ENCODE measurements at places on chromosomes 5 and 9.

- no peak for DNase-seq
Observed at GRCh38 chr9:95415158-95415557, 97.6 kb upstream of the FANCC start.

DNA sequence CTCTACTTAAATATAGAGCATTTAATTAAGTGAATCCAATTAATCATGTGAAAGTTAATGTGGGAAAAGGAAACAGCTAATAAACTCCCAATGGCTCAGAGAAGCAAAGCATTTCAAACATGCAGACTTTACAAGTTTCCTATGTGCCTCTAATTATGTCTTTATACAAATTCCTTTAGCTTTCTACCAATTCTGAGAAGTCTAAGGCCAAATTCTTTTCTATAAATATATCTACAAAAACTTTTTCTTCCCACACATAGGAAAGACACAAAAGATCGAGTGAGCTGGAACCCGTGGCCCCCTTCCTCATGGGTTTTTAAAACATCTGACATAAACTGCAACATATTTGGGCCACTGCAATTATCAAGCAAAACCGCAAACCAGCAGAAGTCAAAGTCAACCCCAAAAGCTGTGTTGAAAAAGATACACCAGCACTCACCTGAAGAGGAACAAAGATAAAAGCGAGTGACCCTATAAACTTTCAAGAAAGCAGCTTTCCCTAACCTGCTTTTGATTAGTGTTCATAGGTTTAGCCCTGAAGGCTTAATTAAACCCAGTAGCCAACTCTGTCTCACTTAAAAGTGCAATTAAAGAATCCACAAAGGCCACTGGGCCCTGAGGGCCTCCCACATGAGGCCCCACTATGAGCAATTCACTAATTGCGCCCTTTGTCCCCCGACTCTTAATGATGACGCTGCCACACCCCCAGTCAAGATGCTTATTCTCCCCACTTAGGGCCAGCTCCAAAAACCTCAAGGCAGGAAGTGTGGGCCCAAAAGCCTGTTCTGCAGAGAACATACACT is 12.1 kb downstream of the SEMA5A start:
- DNase-seq: no peak

GRCh38 chr5:80282054-80282453 is 26.2 kb upstream of the SERINC5 start:
- peak; percentile 44 for DNase-seq

DNA sequence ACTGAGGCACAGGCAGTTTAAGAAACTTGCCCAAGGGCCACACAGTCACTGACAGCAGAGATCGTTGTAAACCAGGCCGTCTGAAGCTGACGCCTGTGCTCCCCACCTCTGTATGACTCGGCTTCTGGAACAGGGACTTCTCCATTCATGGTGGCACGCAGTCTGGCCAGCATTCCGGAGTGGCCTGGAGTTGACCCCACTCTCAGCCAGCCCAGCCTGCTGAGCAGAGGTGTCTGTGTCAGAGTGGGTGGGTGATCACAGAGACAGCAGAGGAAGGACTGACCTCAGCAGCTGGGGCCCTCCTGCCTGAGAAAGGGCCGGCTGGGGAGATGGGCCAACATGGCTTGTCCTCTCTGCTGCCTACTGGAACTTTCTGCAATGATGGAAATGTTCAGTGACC is 12.6 kb downstream of the LRSAM1 start:
- DNase-seq: no peak

DNA sequence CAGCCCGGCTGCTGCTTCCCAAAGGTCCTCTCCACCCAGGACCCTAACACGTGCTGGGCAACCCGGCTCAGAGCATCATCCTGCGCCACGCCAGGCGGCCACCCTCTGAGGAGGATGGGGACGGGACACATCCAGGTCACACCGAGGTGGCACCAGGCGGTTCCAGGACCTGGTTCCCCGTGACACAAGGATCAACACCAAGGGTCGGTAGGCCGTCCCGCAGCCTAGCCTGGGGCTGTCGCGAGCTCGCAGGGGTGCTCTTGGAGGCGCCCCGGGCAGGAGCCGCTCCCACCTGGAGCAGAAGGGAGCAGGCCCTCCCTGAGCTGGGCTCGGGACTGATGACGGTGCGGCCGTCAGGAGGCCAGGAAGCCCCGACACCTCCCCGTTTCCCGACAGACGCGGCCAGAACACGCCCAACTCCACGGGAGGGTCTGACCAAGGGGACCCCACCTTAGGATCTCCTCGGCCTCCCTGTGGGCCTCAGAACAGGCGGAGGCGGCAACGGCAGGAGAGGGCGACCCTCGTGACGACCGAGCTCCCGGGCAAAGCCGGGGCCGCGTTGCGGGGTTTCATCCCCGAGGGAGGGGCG is 6.3 kb downstream of the EXD3 start:
- no peak for DNase-seq

- no peak for DNase-seq
Observed at GRCh38 chr9:35510754-35511428, 21.0 kb downstream of the RUSC2 start.

GRCh38 chr5:107449369-107449768 is 221.4 kb downstream of the EFNA5 start:
- DNase-seq: no peak

DNA sequence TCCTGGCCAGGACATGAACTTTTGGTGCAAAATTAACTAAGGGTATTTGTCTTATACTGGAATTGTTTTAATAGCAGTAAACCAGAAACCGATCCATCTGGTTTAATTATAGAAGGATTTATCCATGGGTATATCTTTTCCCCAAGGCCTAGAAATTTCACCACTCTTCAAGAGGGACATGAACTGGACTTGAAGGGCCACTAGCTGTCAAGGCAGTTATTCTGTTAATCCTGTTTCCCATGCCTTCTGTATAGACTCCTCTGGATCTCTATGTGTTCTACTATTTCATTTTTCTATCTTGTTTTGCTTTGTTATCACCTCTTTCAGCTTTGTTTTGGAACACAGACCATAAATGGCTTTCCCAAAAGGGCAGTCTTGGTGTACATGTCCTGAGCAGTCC is 467.6 kb downstream of the KIF4B start:
- DNase-seq: no peak

GRCh38 chr5:135451581-135452320 is 400 bp downstream of the TIFAB start:
- DNase-seq: no peak

- no peak for DNase-seq
Observed at GRCh38 chr5:67025457-67025856, 171.1 kb downstream of the CD180 start.

- no peak for DNase-seq
Observed at GRCh38 chr5:154411338-154411737, 34.5 kb upstream of the SAP30L start.

DNA sequence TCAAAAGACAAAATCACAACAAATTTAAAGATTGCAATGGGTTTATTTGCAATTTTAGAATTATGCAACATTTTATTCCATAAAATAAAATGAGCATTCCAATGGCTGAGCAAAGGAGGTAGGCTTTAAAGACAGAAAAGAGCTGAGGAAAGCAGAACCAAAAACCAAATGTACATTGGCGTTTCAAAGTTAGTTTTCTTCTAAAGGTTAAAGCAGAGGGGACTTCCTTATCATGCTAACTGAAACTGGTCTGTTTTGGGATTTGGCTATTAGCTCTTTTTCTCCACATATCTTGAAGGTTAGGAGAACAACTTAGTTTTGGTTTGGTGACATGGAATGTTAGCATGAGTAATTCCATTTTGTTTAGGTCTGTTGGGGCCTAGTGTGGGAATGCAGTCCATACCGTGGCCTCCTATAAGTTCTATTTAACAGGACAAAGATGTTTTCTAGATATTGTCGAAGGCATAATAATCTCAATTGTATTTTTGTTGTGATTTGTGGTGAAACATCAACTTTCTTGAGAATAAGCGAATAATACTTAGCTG is 20.3 kb downstream of the DCP2 start:
- DNase-seq: no peak

- no peak for DNase-seq
Observed at GRCh38 chr5:56064984-56065383, 70.2 kb upstream of the IL6ST start.

DNA sequence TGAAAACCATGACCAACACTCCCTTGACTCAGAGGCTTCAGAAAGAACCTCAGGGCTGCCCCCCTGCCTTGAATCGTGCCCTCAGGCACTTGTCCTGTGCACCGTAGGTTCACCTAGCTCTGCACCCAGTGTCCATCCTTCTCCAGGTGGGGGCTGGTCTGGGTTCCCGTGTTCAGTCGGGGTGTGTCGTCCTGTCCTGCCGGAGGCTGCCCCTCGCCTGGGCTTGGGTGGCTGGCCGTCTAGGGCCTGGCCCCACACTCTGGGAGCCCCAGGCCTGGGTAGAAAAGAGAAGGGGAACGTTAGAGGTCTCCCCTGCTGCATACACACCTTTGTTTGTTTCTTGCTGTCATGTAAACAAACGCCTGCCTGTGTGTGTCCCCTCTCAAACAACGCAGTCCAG is 29.3 kb downstream of the CATSPER3 start:
- DNase-seq: no peak

DNA sequence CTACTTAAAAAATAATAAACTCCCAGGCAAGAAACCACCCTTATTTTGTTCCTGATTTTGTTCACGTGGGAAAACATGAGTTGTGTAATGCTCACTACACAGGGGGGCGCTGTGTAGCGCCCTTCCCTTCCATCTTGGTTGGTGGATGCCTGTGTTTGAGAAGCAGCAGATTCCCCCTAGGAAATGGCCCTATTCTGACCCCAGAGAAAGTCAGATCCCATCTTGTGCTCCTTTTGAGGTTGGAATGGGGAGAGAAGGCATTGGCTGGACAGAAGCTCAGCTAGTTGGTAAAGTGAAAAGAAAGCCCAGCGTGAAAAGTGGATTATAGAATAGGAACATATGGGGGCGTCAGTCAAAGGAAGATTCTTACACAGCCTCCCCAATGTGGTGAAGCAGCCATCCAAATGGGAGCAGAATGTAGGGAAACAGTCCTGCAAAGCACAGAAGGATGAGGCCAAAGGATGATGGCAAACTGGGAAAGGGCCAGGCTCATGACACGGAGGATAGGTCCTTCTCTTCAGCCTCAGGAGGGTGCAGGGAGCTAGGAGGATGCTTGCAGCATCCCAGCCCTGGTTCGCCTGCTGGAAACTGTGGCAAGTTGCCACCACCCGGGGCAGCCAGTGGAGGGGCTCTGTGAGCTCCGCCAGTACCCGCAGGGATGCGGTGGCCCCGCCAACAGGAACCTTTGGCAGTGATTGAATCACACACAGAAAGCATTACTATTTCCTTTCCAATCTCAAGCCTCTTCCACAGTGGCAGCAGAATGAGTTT is 314.2 kb upstream of the DAP start:
- no peak for DNase-seq

GRCh38 chr5:135467871-135468485 is 15.8 kb upstream of the TIFAB start:
- no peak for DNase-seq

GRCh38 chr5:175246889-175247520 is 197.0 kb downstream of the DRD1 start:
- DNase-seq: no peak

DNA sequence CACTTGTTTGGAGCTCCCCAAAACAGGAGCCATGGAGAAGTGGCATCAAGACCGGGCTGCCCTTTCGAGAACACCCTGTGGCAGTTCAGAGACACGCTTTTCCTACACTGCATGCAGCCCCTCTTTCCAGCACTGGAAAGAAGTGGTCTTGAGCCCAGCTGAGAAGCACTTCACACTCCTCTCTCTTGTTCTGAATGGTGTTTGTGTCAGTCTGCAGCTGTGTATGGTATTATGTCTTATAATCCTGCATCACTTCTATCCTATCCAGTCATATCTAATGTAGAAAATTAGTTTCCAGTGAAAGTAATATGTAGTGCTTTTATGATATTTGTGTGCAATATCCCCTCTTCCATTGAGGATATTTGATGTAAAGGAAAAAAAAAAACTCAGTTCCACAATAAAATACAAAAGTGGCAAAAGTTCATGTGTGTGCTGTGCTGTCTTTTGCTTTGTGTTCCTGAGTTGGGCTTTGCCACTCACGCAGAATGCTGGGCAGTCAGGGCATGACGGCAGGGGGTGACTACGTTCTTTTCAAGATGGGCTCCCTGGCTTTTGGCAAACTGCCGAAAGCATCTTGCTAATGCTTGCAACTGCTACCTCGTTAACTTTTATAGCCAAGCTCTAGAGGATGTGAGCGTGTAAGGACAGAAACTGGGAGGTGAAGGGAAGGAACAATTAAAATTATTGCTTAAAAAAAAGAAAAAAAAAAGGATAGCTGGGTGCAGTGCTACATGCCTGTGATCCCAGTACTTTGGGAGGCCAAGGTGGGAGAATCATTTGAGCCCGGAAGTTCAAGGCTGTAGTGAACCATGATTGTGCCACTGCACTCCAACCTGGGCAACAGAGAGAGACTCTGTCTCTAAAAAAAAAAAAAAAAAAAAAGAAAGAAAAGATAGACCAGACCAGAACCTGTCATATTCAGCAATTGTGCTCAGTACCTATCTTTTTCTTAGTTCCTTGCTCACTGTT is 102.2 kb downstream of the MAP1B start:
- DNase-seq: no peak

DNA sequence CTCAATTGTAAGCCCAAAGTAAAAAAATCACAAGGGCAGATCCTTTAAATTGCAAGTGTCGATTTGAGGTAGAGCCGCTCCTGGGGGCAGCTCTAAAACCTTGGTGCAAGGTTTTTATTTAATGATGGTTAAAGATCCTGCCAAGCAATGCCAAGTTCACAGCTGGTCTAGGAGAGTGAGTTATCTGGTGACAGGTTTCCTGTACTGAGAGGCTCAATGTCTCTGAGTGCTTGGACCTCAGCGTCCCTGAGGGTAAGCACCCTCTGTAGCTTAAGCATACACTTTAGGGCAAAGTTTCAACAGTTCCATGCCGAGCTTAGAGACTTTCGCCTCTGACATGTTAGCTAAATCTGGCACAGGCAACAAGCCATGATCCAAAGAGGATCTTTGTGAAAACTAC is 119.8 kb upstream of the EGFLAM start:
- no peak for DNase-seq

- DNase-seq: peak; percentile 88
Observed at GRCh38 chr5:148730942-148731898, 76.9 kb upstream of the HTR4 start.

DNA sequence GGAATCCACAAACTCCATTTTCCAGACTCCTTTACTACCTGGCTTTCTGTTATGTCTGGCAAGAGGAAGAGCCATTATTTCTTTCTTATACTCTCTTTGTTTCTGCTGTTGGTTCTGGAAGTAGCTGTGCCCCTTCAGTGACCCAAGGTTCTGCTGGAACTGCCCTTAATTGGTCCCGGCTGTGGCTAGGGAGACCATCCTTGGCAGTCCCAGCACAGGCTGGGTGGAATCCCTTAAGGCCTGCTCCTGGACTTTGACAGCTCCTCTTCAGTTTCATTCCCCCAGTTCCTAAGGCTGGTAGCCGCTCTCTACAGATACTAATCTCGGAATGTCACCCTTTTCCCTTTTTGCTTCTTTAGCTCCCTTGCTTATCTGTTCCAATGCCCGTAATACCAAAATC is 81.9 kb upstream of the GLIS3 start:
- no peak for DNase-seq

GRCh38 chr5:53030893-53031292 is 41.7 kb downstream of the ITGA2 start:
- no peak for DNase-seq

- DNase-seq: no peak
Observed at GRCh38 chr5:113917997-113918396, 404.5 kb downstream of the YTHDC2 start.

Measured in hematopoietic multipotent progenitor cell treated with erythropoietin and hydrocortisone succinate and interleukin-3 and kit ligand, for 8 days (in vitro differentiated cells).